ENCODE measurements at places on chromosomes 4 and X. TPM values are rescaled to one million over a fixed set of nuclear protein-coding genes. Genes with fewer than 3 reads are reported as not detected.

FGFR3 gene
- 2.2 TPM for total RNA-seq

RIBC1 gene
- total RNA-seq = 0.94 TPM

LANCL3 gene
- not detected for total RNA-seq

ZNF732 gene
- not detected for total RNA-seq

SPARCL1 gene
- not detected for total RNA-seq

SPIN2A gene
- 0.14 TPM for total RNA-seq

GK gene
- 1.3 TPM for total RNA-seq

PNMA5 gene
- not detected for total RNA-seq

PSAPL1 gene
- 0.13 TPM for total RNA-seq

SSX3 gene
- not detected for total RNA-seq

UBE2K gene
- total RNA-seq = 64.5 TPM

GPC4 gene
- not detected for total RNA-seq

RHOXF2 gene
- not detected for total RNA-seq

GPR143 gene
- total RNA-seq = 0.16 TPM

GAGE12J gene
- total RNA-seq = not detected

Measured in A549 treated with RU486 at 1 μM for 4 hours (cell line).